HCEC 1CT (cell line): ENCODE measurements at places on chromosomes 16 and 17.

- peak; percentile 98 for DNase-seq
Observed at GRCh38 chr16:51431517-51432241, 280.6 kb upstream of the SALL1 start.

- DNase-seq: no peak
Observed at GRCh38 chr16:10138881-10139280, 43.3 kb downstream of the GRIN2A start.

GRCh38 chr16:3095869-3096268 lies 3.2 kb downstream of the ZSCAN10 start:
- DNase-seq: peak; percentile 17

- no peak for DNase-seq
Observed at GRCh38 chr16:8798535-8799157, 1.0 kb downstream of the PMM2 start.

DNA sequence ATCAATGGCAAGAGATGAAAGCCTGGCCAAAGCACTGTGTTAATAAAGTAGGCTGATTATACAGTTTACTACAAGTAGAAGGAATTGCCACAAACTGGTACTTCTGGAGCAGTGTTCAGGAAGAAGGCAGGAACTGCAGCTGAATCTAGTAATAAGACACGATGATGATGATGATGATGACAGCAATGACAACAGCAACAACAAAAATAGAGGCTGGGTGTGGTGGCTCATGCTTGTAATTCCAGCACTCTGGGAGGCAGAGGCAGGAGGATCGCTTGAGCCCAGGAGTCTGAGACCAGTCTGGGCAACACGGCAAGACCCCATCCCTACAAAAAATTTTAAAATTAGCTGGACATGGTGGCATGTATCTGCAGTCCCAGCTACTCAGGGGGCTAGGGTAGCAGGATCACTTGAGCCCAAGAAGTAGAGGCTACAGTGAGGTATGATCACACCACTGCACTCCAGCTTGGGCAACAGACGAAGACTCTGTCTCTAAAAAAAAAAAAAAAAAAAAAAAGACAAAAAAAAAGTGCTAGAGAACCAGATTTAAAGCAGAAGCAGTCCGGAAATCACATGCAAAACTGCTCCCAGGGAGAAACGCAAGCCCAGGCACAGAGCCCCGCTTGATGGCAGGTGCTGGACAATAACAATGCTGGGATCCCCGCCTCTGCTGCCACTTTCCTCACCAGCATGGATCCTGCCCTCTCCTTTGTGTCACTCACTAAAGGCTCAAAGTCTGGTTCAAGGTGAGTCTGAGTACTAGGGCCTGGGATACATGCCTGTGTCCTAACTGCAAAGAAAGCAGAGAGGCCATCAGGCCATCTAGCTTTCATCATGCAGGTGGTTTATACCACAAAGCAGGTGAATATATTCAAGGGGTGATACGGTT lies 44.8 kb downstream of the CPPED1 start:
- no peak for DNase-seq

DNA sequence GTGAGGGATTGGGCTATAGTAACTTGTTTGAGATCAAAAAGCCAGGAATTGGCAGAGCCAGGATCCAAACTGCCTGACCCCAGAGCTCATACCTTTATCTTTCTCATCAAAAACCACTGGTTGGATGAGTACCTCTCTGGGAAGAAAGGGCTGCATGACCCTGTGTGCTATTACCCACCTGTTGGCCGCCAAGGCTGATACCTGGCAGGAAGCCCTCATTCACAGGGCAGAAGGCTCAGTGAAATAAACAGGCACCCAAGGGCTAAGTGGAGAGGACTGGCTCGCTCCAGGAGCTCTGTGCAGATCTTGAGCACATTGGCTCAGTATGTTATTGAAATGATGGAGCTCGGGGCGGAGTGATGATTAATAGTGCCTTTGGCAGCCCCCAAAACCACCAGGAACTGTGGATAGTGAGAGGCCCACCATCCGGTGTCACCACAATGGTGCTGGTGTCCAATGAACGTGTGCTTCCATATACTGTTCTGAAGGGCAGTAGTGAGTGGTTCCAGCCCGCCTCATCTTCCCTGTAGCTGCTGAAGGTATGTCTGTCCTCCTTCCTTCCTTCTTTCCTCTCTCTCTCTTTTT lies 197.6 kb downstream of the MSI2 start:
- no peak for DNase-seq

DNA sequence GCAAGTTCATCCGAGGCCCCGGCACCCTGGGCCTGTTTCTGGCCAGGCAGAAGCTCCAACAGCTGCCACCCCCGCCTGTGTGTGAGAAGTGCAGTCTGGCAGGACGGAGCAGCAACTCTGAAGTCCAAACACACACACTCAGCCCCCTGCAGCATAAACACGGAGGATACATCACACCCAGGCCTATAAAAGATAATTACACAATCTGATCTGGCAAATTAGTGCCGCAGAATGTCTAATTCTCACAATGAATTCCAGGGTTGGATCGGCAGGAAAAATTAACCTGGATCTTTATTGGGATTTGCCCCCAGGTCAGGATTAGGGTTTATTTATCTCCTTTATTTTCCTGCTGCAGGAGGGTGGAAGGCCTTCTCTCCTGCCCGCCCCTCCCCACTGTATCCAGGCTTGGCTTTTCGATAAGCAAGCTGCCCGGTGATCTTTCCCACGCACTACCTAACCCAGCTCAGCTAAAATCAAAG lies 311.4 kb downstream of the SOX9 start:
- DNase-seq: no peak

DNA sequence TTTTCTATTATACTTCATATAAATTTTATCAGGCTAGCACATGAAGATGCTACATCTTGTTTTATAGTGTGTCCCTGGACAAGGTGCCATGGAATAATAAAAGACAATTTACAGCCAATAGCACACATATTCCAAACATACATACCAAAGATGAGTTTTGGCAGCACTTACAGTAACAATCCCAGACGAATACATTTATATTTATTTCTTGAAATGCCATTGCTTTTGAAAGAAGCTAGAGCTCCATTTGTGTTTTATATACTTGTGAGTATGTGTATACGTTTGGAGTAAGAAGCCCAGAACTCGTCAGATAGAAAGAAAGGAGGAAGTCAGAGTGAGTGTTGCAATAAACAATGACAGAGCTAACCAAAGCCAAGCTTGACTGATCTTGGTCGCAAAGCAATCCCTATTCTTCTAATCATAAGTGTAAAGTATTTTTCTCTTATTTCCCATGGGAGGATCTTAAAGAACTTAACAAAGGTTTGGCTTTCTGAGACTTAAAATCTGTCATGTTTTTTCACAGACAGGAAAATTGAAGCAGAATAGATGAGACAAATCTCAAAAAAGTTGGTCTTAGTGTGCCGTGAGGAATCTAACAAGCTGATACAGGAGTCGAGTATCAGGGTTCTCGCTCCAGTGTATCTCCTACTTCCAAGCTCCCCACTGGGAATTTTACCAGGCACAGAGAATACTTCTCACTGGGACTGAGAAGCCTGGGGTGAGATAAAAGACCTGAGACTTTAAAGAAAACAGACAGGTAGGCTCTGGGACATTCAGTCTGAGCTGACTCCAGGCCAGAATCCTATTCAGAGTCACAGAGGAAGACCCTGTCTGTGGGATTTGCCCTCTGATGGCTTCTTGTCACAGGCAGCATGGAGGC lies 175.4 kb downstream of the AATF start:
- DNase-seq: no peak

- no peak for DNase-seq
Observed at GRCh38 chr17:63911041-63911635, at the start of gene CSHL1. CSHL1 (minus strand) TSS chr17:63911258; CDS start chr17:63911196, 62 bp downstream.

GRCh38 chr16:10828851-10829366 lies 10.3 kb upstream of the TVP23A start:
- DNase-seq: peak; percentile 8

- DNase-seq: peak; percentile 47
Observed at GRCh38 chr17:59521465-59522126, 43.8 kb upstream of the DHX40 start.

DNA sequence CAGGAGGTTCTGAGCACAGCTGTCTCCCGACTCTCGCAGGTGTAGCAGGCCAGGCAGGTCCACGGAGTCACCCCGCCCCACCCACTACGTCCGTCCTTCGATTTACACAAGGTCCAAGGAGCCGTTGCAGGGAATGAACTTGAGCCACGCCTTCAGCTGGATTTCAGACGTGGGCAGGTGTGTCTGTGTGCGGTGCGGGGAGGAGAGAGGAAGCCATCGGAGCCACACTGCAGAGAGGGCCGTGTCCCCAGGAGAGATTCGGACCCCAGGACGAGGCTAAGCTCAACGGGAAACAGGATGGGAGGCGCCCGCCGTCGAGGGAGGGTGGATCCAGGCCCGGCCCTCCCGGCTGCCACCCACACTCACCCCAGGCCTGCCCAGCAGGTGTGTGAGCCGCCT lies 50.3 kb downstream of the RPH3AL start:
- DNase-seq: no peak

GRCh38 chr17:59030811-59031210 lies 75.9 kb downstream of the TRIM37 start:
- no peak for DNase-seq

- DNase-seq: no peak
Observed at GRCh38 chr16:53048139-53048915, 4.4 kb downstream of the CHD9NB start.

- DNase-seq: no peak
Observed at GRCh38 chr16:2804728-2805127, 6.5 kb downstream of the PRSS41 start.

- DNase-seq: no peak
Observed at GRCh38 chr16:84334058-84334457, 34.3 kb upstream of the ATP2C2 start.

DNA sequence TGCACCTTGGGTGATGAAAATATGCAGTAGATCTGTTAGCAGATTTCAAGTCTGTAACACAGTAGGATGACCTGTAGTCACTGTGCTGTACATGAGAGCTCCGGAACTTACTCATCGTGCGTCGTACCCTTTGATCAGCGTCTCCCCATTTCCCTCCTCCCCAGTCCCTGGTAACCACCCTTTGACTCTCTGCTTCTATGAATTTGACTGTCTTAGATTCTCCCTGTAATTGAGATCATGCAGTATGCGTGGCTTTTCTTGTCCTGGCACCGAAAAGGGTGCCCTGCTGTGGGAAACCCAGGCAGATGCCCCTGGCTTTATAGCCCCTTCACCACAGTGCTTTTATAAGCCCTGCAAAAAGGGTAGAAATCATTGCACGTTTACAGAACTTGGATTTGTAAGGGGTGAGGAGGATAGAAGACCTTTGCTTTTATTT lies 20.5 kb downstream of the CLEC16A start:
- DNase-seq: peak; percentile 35

DNA sequence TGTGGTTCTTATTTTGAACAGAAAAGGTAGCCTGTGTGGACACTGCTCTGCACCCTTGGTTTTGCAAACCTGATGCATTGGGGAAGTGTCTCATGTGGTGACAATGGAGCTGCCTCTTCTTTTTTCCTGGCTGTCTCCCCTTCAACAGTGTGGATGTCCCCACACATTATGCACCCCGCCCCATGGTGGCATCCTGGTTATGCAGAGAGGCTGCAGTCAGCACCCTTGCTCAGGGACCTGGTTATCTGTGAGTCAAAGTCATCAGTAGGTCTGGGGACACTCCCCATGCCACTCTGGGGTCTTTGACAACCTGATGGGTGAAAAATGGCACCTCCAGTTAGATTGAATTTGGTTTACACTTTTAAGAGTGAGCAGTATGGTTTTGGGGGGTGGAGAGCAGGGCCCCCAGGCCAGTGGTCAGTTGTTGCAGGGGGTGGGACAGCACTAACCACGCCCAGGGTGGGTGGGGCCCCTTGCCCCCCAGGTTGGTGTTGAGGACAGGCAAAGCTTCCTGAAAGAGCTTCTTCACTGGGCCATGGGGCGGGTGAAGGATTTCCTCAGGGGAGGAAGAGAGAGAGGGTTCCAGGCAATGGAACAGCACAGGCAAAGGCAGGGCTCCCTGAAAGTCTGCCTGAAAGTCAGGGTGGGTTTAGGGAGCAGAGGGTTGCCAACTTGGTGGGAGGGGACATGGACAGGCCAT lies 24.6 kb upstream of the KCNJ12 start:
- no peak for DNase-seq

DNA sequence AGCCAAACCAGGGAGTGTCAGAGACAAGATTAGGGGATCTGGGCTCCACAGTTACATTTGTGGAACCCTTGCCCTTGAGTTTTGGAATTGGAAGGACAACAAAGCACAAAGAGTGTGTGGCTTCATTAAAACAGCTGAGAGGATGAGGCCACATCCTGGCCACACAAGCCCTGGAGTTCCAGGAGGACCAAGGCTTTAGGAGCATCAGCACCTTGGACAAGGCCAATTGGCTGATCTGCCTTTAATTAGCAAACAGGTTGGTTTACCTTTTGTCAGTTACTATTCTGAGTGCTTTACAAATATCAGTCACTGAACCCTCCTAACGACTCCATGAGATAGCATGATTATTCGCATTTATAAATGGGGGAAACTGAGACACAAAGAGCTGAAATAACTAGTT lies 54.7 kb downstream of the SLC6A2 start:
- DNase-seq: no peak

DNA sequence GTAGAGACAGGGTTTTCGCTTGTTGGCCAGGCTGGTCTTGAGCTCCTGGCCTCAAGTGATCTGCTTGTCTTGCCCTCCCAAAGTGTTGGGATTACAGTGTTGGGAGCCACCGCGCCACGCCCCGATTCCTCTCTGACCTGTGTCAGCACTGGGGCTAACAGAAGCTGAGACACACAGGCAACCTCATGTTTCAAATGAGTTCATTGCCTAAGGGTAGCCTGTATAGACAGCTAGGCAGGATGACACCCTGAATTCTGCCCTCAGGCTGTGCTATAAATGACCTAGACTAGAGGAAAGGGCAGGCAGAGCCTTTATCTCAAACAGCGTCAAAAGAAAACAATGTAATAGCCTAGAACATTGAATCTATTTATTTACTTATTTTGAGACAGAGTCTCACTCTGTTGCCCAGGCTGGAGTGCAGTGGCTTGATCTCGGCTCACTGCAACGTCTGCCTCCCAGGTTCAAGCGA lies 2.3 kb upstream of the CDK3 start:
- no peak for DNase-seq

DNA sequence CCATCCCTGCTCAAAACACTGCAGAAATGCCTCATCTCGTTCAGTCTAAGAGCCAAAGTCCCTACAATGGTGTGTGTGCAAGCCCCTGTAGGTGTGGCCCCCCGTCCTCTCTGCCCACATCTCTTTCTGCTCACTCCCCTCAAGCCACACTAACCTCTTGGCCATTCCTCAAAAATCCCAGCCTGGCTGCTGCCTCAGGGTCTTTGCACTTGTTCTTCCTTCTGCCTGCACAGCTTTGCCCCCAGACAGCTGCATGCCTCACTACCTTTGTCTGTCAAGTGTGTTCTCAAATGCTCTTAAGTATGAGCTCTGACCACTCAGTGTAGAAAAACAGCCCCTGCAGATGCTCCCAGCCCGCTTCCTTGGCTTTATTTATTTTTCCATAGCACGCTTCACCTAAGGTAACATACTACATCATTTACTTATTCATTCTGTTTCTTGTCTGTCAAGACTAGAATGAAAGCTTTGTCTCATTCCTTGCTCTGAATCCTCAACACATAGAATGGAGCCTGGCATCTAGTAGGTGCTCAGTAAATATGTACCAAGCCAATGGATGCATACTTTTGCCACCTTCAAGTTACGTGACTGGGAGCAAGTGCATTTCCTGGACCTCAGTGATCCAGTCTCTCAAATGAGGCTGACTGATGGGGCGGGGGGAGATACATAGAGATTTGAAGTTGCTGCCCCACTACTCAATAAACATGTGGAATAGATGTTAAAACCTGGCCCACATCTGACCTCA lies 38.1 kb downstream of the RAI1 start:
- no peak for DNase-seq

GRCh38 chr17:72534776-72535175 lies 414.0 kb downstream of the SOX9 start:
- no peak for DNase-seq

- DNase-seq: no peak
Observed at GRCh38 chr16:1165511-1165910, 12.6 kb downstream of the CACNA1H start.
